Epithelial cell of alveolus of lung (primary cell): ENCODE measurements at places on chromosomes 5 and 9. TPM values are rescaled to one million over a fixed set of nuclear protein-coding genes. Genes with fewer than 3 reads are reported as not detected.

The STPG3 gene
- not detected in 2 replicates for total RNA-seq

The PCDHGC4 gene
- total RNA-seq: 0.13 and 3.1 TPM in 2 replicates

The ANKRD34B gene
- total RNA-seq: 0.13 TPM in 1 of 2 replicates, not detected in the other

The TRMT10B gene
- total RNA-seq: 2.6 and 7.8 TPM in 2 replicates

The SLC36A2 gene
- not detected in 2 replicates for total RNA-seq
